ENCODE measurements at places on chromosomes 2 and 18. TPM values are rescaled to one million over a fixed set of nuclear protein-coding genes. Genes with fewer than 3 reads are reported as not detected.

The RNF25 gene
- 26.5 TPM for polyA plus RNA-seq

The CTLA4 gene
- 0.04 TPM for polyA plus RNA-seq

The IL1RL2 gene
- 1.1 TPM for polyA plus RNA-seq

The ADCYAP1 gene
- polyA plus RNA-seq, result 0.13 TPM

The SERPINB12 gene
- not detected for polyA plus RNA-seq

The FOXD4L1 gene
- polyA plus RNA-seq, result not detected

The DSG1 gene
- polyA plus RNA-seq, result not detected

The ZNF397 gene
- polyA plus RNA-seq, result 15.7 TPM

The FHL2 gene
- 320 TPM for polyA plus RNA-seq

The PXDN gene
- 116 TPM for polyA plus RNA-seq

The EGR4 gene
- polyA plus RNA-seq, result 0.04 TPM

The SATB2 gene
- polyA plus RNA-seq, result 2.2 TPM

The DLGAP1 gene
- 3.8 TPM for polyA plus RNA-seq

The RPRM gene
- polyA plus RNA-seq, result 5.2 TPM

The LDLRAD4 gene
- polyA plus RNA-seq, result 8.3 TPM

The TMBIM1 gene
- 259 TPM for polyA plus RNA-seq

The IL18R1 gene
- 0.93 TPM for polyA plus RNA-seq

The GALR1 gene
- polyA plus RNA-seq, result not detected

The RMDN2 gene
- 4.8 TPM for polyA plus RNA-seq

The TIMM21 gene
- 49.8 TPM for polyA plus RNA-seq

The C2orf80 gene
- not detected for polyA plus RNA-seq

The MARCO gene
- polyA plus RNA-seq, result 6.4 TPM

The PCGF1 gene
- 14.9 TPM for polyA plus RNA-seq

The DNAJC27 gene
- 6.0 TPM for polyA plus RNA-seq

The HOXD13 gene
- not detected for polyA plus RNA-seq

The NTSR2 gene
- 0.53 TPM for polyA plus RNA-seq

The RGPD3 gene
- 0.15 TPM for polyA plus RNA-seq

The DUSP2 gene
- polyA plus RNA-seq, result 0.52 TPM

The AGFG1 gene
- polyA plus RNA-seq, result 22.4 TPM

The CFAP65 gene
- polyA plus RNA-seq, result 0.04 TPM

The CNRIP1 gene
- polyA plus RNA-seq, result 95.5 TPM

The IL1R2 gene
- polyA plus RNA-seq, result 1.1 TPM

All from ovary (tissue), 10 donors.